Lung (tissue), 17 donors: ENCODE measurements at places on chromosomes 2 and 18.

DNA sequence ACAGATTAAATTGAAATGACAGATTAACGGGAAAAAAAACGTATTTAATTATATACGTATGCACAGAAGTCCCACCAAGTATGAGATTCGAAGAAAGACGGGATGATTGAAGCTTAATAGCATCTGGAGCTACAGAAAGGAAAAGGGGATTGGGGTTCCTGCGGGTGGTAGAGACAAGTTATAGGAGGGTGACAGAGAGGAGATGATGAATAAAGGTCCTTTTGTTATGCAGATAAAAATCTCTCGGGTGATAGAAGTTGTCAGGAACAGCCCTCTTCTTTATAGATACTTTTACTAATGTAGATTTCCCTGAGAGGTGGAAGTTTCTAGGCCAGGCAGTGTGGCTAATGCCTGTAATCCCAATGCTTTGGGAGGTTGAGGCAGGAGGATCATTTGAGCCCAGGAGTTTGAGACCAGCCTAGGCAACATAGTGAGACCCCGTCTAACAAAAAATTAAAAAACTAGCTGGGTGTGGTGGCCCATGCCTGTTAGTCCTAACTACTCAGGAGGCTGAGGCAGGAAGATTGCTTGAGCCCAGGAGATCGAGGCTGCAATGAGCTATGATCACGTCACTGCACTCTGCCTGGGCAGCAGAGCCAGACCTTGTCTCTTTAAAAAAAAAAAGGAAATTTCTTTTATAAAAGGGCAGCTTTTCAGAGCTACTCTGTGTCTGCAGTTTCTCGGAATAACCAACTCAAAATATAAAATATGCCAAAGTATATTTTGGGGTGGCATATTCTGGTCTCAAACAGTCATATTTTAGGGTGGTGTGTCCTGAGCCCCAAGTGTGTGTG, 113.0 kb downstream of the STPG4 start:
- no peak for DNase-seq

- no peak for DNase-seq
Measured at GRCh38 chr2:227366769-227367426, 12.2 kb downstream of the TM4SF20 start.

GRCh38 chr2:201358684-201359083, 1.5 kb upstream of the FLACC1 start:
- no peak for DNase-seq

DNA sequence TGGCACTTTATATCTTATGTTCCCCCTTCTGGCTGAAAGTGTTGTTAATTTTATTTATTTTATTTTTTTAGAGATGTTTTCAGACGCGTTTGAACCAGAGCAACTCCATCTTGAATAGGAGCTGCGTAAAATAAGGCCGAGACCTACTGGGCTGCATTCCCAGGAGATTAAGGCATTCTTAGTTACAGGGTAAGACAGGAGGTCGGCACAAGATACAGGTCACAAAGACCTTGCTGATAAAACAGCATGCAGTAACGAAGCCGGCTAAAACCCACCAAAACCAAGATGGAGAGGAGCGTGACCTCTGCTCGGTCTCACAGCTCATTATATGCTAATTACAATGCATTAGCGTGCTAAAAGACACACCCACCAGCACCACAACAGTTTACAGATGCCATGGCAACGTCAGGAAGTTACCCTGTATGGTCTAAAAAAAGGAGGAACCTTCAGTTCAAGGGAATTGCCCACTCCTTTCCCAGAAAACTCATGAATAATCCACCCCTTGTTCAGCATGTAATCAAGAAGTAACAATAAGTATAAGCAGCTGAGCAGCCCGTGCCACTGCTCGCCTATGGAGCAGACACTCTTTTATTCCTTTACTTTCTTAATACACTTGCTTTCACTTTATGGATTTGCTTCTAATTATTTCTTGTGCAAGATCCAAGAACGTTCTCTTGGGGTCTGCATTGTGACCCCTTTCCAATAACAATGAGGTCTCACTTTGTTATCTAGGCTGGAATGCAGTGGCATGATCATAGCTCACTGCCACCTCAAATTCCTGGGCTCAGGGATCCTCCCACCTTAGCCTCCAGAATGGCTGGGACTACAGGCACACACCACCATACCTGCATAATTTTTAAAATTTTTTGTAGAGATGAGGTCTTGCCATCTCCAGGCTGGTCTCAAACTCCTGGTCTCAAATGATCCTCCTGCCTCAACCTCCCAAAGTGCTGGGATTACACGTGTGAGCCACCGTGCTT, 55.9 kb downstream of the CACNB4 start:
- peak; percentile 35 for DNase-seq

DNA sequence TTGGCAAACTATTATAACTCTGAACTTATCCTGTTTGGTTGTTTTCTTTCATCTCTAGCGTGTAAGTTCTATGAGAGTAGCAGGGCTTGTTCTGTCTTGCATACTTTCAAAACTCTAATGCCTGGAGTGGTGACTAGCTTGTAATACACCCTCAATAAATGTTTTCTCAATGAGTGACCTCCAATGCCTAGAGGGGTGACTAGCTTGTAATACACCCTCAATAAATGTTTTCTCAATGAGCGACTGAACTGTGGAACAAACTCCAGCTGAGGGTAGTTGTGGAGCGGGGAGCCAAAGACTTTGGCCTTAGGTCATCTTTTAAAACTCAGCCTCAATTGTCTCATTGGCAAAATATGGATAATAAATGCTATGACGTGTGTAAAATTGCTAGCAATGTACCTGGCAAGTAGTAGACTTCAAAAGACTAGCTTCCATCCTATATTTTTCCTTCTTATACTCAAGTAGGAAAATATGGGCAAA, 1.8 kb downstream of the GPD2 start:
- no peak for DNase-seq

DNA sequence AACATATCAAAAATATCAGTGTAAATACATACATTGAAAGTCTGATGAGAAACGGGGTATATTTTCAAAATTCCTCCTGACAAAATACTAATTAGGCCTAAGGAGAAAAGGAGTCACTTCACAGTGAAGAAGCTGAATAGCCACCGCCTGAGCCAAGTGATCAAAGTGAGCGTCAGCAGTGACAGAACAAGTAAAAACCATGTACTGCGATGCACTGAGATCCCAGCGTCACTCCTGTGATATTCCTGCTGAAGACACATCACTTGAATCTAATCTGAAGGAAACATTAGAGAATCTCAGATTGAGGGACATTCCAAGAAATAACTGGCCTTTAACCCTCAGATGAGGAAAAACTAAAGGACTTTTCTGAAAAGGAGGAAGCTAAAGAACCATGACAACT, 285.3 kb downstream of the EN1 start:
- no peak for DNase-seq

DNA sequence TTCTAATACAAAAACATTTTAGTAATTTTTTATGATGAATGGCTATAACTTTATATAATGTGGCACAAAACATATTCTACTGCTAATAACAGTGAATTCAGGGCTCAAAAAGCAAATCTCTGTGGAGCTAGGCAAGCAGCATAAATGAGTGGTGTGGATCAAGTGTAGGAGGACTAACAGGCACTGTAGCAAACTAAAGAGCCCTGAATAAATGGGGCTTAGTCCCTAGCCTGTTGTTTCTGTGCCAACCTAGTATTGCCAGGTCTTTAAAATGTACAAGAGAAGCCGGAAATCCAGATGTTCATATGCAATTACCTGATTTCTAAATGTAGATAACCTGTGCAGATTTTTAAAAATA, 18.5 kb downstream of the REL start:
- DNase-seq, result no peak

GRCh38 chr2:144836635-144837350, 316.9 kb upstream of the ZEB2 start:
- DNase-seq, result no peak

DNA sequence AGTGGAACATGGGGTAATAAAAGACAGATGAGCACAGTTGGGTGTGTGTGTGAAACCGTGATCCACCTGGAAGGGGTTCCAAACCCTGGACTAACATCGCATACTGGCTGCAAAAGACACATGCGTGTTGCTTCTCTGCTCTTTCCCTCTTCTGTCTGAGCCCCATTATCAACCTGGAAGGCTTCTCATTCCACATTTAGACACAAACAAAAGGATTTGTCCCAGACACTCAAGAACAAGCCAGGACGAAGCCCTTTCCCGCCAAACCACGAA, 7.0 kb upstream of the SP9 start:
- no peak for DNase-seq

- DNase-seq, result no peak
Measured at GRCh38 chr18:79383388-79384056, 12.2 kb upstream of the NFATC1 start.

- DNase-seq, result no peak
Measured at GRCh38 chr2:200637901-200638300, 52.1 kb downstream of the AOX1 start.

DNA sequence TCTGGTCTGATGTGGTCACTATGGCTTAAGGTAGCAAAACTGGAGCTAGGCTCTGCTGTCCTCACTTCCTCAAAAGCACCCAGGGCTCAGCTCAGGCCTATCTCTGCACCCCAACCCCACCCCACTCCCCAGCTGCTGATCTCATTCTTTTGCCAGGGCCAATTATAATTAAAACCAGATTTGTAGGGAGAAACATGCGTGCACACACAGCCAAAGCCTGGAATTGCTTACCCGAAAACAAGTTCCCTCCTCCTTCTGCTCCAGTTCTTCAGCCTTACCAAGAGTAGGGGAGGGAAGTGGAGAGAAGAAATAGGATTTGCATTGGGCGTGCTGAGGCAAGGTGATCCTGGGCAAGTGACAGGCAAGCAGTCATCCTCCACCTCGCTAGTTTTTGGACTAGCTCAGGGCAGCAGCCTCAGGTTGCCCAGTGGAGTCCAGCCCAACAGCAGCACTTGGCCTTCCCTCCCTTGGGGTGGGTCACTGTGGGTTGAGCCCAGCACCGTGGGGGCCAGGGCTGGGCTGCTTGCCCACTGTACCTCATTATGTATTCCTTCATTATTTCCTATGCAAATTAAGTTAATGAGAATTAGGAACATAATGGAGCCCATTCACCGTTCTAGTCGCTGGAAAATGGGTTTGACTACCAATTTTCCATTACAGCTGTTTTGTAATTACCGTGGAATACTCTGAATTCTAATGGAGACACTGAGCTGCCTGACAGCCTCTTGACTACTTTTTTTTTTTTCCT, 199.1 kb upstream of the CELF4 start:
- DNase-seq, result no peak

GRCh38 chr2:127700527-127701192, 637 bp upstream of the SFT2D3 start:
- peak; percentile 37 for DNase-seq

- no peak for DNase-seq
Measured at GRCh38 chr18:42510540-42510939, 555.5 kb downstream of the PIK3C3 start.

DNA sequence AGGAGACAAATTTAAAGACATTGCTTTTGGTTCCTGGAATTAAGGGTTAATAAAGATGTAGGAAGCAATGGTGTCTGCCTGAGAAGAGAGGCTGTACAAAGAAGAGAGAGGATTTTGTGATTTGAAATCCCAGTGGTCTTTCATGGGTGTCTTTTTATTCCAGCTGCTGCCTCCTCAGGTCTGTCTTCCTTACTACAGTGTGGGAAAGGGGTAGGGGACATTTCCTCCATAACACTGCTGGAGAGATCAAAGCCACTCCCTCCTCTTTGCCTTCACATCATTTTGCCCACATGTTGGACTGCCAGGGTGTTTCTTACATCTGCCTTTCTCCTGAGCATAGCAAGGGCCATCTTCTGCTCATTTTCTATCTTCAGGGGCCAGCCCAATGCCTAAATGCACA, 348.5 kb downstream of the EN1 start:
- no peak for DNase-seq

DNA sequence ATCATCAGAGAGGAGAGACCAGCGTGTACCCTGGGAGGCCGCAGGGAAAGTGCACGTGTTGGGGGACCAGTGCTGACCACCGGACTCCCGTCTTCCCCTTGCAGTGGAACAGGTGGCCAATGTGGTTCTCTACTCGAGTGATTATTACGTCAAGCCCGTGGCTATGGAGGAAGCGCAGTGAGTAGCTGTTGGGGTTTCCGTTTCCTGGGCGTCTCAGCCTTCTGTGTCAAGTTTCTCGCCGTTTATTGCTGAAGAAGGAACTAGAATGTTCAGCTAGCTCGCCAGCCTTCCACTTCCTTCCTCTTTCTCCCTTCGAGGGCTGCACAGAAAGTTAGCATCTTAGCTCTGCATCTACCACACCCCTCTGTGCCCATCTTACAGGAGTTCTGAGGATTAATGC, 22.8 kb upstream of the DGKD start:
- DNase-seq, result peak; percentile 26

GRCh38 chr18:10304853-10305252, 149.6 kb upstream of the APCDD1 start:
- DNase-seq, result no peak

- no peak for DNase-seq
Measured at GRCh38 chr2:95079199-95079683, 42.4 kb downstream of the MRPS5 start.

- no peak for DNase-seq
Measured at GRCh38 chr2:150327564-150328489, 159.6 kb downstream of the RND3 start.

- no peak for DNase-seq
Measured at GRCh38 chr18:60372132-60372531, 443 bp downstream of the MC4R start.

DNA sequence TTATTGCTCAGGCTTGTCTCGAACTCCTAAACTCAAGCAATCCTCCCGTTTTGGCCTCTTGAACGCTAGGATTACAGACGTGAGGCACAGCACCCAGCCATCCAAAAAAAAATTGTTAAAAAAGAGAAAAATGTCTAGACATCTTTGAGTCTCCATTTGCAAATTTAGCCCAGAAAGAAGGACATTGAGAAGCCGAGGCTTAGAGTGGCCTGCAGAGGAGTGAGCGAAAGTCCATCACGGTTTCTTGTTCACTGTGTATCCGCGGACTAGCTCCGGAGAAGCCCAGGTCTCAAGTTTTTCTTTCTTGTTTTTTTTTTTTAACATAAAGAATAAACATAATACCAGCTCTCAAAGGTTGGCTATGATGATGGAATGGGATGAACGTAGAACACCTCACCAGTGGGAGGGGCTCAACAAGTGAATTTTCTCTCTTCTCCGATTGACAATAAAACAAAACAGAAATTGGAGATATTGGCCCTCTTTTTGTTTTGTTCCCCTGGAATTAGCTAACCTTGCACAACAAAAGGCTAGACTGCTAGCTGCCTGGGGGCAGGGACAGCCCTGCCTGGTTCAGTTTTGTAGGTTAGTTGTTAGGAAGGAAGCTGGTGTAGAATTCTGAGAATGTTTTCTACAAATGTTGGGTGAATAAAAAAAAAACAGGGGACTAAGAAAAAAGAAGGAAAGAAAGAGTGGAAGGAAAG, 163.4 kb downstream of the MYCN start:
- DNase-seq, result no peak

DNA sequence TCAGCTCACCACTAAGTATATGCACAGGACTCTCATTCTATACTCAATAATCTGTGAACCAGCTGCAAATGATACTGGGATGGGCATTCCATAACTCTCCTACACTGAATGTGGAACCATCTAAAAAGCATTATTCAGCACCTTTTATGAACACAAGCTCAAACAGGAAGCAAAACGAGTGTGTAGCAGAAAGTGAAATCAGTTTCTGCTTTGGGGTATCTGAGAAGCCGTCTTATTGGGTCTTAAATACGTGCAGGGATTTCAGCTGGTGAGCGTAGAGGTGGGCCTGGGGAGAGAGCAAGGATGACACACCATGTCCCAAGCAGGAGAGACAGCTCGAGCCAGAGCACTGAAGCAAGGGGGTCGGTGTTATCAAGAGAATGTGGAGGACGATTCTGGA, 120.0 kb upstream of the TTN start:
- no peak for DNase-seq
